ENCODE measurements at places on chromosomes 12 and 14.
A peak's percentile ranks its signal among the peaks of the same experiment; 100 is the strongest.

GRCh38 chr12:66032739-66033138 lies 97.8 kb downstream of the LLPH start:
- DNase-seq, result no peak

- DNase-seq, result no peak
These were observed 36.2 kb downstream of the MMAB start for GRCh38 chr12:109537136-109537535.

DNA sequence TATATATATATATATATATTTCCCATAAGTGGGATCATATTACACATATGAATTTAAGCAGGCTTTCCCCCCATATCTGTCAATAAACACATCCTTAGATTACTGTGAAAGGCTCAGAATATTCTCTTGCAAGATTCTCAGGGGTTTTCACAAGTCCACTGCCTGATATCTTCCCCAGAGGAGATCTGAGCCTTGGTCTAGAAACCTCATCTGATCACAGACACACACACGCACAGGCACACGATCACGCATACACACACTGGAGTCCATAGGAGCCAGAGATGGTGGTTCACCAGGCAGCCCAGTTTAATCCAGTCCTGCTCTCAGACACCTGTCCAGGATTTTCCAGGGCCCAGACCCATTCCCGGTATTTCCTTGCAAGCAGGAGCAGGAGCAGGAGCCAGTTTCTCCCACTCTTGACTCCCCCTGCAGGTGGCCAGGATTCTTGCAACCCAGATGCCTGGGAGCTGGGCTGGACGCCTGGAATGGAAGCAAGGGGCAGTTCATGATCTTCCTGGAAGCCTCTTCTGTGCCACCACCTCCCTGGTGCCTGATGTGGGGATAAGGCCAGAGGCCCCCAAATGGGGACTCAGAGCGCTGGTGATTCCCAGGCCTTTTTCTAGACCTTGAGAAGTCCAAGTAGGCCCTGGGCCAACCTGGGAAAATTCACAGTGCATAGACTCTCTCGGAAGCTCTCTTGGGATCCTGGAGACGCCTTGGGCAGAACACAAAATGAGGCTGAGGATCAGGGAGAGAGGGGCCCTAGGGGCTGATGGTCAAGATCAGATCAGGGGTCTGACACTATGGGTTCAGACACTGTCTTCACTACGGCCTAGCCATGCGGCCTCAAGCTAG lies 16.5 kb upstream of the KRT78 start:
- DNase-seq, result peak; percentile 64

- DNase-seq, result no peak
These were observed at the start of gene PIANP for GRCh38 chr12:6700646-6701051. Gene PIANP (minus strand): TSS chr12:6700815. CDS start chr12:6698061, 2,754 bp downstream.

DNA sequence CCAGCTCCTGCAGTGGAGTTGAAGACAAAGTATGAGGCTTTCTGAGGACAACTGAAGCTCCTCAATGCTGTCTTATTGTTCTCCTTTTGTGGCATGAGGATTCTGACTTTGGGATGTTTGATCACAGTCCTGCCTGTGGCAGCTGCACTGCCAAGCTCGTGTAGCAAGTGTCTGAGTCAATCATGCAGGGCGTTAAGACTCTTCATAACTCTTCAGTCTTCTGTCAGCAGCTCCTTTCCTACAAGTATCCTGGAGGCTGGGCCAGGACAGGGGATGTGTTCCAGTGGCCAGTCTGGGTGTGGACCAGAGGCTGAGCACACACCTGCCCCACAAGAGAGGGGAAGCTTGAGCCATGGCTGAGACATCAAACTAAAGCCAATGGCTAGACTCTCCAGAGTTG lies 94.3 kb downstream of the PELI2 start:
- no peak for DNase-seq

DNA sequence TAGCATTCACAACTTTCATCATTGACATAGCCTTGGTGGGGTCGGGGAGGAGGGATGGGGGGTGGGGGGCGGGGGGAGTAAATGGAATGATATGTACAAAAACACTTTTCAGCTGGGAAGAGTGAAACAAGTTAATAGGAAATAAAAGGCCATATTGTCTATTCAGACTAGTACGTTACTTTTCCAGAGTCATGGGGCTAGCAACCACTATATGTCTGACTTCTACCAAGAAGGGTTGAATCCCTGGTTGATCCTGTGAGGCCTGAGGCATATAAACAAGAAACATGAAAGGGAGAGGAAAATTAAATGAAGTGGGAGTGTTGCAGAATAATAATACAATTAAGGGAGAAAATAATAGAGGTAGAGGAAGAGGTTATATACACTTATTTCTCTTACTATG lies 225.5 kb downstream of the ERC1 start:
- DNase-seq, result no peak

GRCh38 chr14:62662811-62663455 lies 382.3 kb downstream of the KCNH5 start:
- no peak for DNase-seq

DNA sequence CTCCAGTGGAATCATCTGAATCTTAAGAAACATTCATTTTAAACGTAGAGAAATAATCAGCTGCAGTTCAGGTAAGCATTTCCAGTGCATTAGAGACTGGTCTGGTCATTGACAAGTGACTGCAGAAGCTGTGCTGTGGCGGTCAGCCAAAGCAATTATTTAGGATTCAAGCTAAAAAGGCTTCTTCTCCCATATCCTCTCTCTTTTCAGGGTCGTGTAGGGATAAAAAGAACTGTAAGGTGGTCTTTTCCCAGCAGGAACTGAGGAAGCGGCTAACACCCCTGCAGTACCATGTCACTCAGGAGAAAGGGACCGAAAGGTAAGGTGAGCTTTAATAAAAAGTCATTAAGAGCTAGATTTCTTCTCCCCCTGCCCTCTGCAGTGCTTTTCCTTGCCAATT lies 48.1 kb downstream of the MSRB3 start:
- DNase-seq, result no peak

DNA sequence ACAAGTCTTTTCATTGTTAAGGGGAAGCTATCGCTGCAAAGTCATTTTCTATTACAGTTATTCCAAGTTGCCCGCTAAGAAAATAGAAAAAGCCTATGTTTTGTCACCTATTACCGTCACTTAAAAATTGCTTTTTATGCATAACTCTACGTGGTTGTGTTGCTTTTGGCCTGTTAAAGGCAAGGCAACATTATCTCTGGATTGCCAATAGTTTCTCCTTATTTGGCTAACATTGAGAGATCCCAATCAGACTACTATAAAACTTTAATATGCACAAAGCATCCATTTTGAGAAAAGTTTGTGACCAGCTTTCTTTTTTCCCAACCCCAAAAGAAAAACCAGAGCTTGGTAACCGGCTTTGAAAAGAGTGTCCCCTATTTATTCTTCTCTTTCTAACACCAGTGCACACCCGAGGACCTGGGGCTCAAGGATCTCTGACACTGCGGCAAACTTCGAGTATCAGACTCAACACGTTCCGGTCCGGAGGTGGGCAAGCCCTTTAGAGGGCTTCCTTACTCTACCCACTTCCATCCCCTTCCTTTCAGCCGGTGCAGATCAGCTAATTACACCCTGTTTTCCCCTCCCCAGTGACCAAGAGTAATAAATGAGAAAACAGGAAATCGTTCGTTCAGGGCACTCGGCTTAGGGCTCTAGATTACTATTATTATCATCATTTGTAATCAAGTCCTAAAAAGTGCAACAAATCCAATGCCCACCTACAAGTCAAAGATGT lies 1.2 kb downstream of the PPP1R12A start:
- DNase-seq, result no peak

DNA sequence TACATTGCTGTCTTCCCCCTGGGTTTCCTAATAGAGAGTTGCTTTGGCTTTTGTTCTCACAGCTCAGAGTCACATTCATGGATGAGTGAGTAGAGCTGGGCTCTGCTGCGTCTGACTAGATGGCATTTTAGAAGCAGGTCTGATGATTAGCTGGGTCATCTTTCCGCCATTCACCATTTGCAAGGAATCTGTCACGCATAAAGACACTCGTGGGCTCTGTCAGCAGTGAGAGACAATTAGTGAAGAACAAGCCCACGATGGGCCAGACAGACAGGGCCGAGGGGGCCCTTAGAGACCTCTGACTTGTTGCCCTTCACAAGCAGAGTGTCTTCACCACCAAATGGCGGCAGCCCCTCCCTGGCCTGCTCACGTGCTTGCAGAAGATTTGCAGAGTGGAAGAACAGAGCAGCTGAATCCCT lies 175.0 kb downstream of the CRADD start:
- no peak for DNase-seq

- DNase-seq, result no peak
These were observed 1.9 kb downstream of the SRGAP1 start for GRCh38 chr12:63846238-63846967.

DNA sequence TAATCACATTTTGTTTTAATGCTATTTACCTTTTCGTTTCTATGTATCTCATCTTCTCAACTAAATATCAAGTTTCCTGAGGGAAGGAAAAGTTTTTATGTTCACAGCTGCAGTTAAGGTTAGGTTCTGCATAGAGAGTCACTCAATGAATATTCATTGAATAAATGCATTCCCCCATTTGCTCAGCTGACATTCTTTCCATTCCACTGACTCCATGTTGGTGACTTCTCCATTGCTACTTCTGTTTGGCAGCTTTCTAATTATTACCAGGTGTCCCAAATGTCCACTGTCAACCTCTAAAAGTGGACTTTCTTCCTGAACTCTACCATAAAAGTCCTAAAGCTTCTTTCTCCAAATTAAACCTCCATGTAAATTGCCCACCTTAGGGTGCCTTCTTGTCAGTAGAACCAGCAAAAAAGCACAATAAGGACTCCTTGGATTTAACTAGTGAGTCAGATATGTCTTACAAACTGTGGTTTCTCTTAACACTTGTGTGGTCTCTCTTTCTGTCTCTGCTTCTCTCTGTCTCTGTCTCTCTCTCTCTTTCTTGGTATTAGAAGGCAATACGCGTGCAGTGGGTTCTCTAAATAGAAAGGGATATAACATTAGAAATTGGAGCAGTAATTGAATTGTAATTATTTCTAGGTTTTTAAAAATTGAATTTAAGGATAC lies 85.9 kb downstream of the TMEM117 start:
- no peak for DNase-seq

GRCh38 chr12:58711974-58712373 lies 208.3 kb downstream of the LRIG3 start:
- DNase-seq, result no peak

GRCh38 chr12:94080341-94081009 lies 67.9 kb upstream of the PLXNC1 start:
- no peak for DNase-seq

DNA sequence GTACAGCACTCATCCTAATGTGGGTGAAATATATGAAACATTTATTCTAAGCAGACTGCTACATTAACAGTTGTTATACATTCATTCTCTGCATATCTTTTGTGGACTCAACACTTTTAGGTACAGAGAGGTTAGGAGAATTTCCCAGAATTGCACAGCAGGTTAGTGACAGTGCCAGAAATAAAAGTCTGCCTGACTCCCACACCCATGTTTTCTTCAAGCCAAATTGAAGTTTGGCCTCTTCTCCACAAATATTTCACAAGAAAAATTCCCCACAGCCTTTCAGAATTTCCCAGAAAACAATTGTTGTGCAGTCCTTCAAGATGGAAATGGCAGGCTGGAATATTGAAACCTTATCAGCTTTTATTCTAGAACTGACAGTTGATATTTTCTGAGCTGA lies 464.8 kb downstream of the RAD51B start:
- DNase-seq, result no peak

- DNase-seq, result peak; percentile 62
These were observed 36.1 kb upstream of the OR5AU1 start for GRCh38 chr14:21191809-21192446.
